ENCODE measurements at places on chromosomes 2 and 18.

- no peak for DNase-seq
Measured at GRCh38 chr2:232449964-232450363, 6.0 kb upstream of the ALPI start.

GRCh38 chr2:222613715-222614331 is 42.1 kb downstream of the FARSB start:
- DNase-seq, result no peak

DNA sequence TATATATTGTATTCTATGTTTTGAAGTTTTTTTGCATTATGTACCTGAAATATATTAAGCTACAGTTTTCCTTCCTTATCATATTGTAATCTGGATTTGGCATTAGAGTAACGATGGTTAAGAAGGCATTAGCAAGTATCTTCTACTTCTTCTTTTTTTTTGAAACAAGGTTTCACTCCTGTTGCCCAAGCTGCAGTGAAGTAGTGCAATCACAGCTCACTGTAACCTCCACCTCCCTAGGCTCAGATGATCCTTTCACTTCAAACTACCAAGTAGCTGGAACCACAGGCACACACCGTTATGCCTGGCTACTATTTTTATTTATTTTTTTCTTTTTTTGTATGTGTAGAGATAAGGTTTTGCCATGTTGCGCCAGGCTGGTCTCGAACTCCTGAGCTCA is 201.1 kb downstream of the ZNF804A start:
- no peak for DNase-seq

- DNase-seq, result no peak
Measured at GRCh38 chr18:76259711-76260110, 235.3 kb downstream of the ZNF516 start.

GRCh38 chr2:120313695-120314615 is 32.0 kb upstream of the INHBB start:
- DNase-seq, result no peak

GRCh38 chr2:207531032-207531952 is 1.5 kb downstream of the CREB1 start:
- DNase-seq, result no peak

- no peak for DNase-seq
Measured at GRCh38 chr2:88885275-88885674, 193.8 kb downstream of the RPIA start.

DNA sequence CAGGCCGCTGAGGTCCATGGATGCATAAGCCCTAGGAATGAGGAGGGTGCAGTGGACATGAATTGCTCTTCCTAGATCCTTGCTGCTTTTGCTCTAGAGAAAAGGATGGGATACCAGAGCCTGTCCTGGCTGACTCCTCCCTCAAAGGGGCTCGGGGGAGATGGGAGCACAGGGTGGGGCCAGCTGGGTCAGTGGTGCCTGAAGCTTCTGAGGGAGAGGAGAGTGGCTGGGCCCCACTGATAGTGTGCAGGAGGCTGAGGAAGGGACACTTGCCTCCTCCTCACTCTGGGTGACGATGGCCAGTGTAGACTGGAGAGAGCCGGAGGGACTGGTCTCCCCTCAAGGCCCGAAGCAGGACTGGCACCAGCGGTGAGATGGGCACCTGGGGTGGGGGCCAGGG is at the start of gene NT5DC4:
Gene NT5DC4 (plus strand): TSS at position 236 of the 400 bp plus-strand sequence. CDS start 60 bp downstream, at position 296.
- DNase-seq, result no peak

GRCh38 chr18:9278028-9278427 is 56.5 kb upstream of the TWSG1 start:
- no peak for DNase-seq

- no peak for DNase-seq
Measured at GRCh38 chr2:181262782-181263181, 194.4 kb upstream of the ITGA4 start.

DNA sequence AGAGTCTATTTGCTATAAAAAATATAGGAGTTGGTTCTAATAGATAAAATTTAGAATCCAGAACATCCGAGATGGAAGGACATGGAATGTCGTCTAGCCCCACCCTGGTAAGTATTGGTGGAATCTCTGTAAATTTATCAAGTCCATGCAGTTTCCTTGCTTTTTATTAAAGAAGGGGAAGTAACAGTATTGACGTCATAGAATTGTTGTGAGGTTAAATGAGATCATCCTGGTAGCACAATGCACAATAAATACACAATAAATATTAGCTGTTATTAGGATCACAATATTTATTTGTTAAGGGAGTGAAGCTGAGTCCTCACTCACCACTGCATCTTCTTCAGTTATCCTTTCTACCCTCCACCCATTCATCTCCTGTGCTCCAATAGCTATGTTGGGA is 16.7 kb upstream of the TMEM177 start:
- DNase-seq, result no peak

DNA sequence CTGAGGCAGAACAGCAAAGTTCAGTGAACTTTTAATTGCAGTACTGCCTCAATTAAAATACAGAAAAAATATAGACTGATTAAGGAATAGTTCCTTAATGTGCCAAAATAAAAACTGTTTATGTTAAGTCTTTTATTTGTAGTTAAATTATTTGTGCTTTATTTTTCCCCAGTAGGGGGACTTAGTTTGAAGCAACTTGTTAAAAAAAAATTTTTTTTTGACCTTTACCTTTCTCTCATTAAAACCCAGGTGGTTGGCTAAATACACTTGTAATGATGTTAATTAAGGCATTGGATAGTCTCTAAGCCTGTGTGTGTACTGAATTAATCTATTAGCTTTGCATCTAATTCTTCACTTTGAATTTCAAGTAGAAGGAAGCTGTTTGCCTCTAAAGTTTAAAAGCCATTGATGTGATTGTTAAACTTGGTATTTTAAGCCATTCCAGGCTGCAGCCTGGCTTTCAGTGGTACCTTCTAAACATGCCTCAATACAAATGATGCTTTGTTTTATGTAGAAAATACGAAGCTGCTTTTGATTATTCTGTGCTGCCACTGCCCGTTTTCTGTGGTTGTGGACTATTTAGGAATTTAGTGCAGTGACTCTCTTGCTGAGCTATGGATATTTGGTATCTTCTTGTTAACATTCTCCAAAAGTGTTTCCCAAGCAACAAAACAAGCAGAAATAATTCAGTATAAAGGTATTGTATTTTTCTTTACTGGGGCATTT is 102.9 kb downstream of the TANC1 start:
- DNase-seq, result no peak

GRCh38 chr2:9300214-9300613 is 93.6 kb downstream of the ASAP2 start:
- no peak for DNase-seq

- no peak for DNase-seq
Measured at GRCh38 chr2:119282996-119283511, 59.4 kb downstream of the STEAP3 start.

DNA sequence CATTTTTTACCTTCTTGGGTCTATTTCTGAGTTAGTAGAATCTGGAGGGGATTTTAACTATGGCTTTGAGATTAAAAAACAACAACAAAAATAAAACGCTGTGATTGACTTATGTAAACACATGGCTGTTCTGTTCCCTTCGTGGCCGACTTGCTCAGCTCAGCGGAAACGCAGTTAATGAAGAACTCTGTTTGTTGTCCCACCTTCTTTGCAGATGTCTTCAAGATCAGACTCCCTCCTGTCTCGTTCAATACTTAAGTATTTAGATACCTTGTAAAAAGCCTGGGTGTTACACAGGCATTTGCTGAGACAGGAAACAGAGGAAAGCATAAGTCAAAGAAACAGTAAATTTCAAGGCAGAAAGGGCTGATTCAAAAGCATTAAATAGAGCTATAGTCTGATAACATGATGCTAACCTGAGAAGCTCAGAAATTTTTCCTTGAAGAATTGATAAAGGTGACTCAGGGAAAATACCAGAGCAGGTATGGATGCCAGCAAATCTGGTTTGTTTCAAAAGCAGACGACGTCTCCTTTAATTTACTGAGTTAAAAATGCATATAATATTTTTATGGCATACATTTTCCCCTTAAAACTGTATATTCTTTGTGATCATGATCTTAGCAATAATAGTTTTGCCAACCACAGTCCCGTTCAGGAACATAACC is 21.7 kb upstream of the POLI start:
- no peak for DNase-seq

DNA sequence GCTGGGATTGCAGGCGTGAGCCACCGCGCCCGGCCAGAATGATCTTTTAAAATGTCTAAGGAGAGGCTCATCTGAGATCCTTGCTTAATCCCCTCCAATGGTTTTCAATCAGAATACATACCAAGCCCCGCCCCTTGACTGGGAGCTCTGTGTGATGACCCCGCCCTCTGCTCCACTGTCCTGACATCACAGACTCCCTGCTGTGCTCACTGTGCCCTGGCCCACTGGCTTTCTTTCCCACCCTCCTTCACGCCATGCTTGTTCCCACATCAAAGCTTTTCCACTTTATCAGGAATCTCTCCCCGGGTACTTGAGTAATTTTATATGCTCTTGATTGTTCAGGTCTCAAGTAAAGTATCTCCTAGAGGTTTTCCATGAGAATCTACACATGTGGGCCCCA is 762.3 kb upstream of the ID2 start:
- no peak for DNase-seq

- no peak for DNase-seq
Measured at GRCh38 chr2:216283038-216283900, 89.0 kb downstream of the MARCHF4 start.

GRCh38 chr2:222134654-222135053 is 164.1 kb downstream of the PAX3 start:
- no peak for DNase-seq

GRCh38 chr2:222159221-222159620 is 139.6 kb downstream of the PAX3 start:
- no peak for DNase-seq
